Activated T-cell treated with anti-CD3 and anti-CD28 coated beads, Interleukin-2, amount 50 U/mL, for 1 hour (primary cell): ENCODE measurements at places on chromosomes 3 and 15.

- no peak for DNase-seq
Measured at GRCh38 chr3:134369861-134370596, 4.2 kb downstream of the AMOTL2 start.

DNA sequence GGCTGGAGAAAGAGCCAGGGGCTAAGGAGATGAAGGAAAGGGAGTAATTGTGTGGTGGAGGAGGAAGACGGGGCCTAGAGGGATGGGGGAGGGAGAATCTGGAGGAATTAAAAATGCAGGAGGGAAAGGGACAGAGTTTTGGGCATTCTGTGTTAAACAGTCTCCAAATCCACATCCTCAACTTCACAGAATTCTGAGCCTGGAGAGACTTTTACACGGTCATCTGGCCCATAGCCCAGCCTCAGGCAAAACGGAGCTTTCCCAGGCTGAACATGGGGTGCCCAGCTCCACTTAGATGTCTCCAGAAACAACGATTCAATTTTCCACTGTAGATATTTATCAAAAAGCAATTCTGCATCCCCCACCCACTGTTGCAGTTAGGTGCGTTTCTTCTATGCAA lies 137.6 kb upstream of the HACD2 start:
- no peak for DNase-seq

DNA sequence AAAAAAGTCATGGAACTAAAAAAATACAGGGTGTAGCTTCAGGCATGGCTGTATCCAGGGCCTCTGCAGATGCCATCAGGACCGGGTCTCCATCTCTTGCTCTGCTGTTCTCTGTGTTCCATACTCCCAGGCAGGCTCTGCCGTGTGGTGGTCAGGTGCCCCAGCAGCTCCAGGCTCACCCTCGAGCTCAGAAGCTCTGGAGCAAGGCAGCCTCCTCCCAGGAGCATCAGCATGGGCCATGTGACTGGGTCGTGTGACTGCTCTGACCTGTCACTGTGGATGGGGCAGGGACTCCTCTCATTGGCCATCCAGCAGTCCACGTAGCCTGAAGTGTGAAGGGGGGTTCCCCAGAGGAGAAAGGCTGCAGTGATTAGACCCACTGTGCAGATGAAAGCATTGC lies 8.5 kb downstream of the FBLN2 start:
- no peak for DNase-seq

- DNase-seq: no peak
Measured at GRCh38 chr3:117630469-117630868, 920.9 kb downstream of the TUSC7 start.

DNA sequence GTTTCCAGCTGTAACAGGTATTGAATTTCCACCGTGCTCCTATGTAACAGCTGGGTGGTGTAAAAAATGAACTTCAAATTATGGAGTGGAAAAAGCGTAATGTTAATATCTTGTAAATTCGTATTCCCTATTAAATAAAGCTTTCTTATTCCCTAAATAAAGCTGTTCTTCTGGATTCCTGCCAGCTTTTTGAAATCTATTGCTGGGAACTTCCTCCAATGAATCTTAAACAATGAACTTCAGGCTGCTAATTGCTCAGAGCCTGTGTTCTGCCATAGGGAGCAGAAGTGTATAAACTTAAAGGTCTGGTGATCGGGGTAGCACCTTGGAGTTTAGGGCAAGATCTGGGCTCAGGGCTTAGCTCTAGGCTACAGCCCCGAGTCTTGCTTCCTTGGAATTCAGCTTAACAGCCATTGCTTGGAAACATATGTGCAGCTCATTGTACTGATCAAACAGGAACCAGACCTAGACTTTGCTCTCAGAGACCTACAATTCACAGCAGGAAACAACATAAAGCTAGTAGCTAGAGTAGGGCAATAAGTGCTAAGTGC lies 1.4 kb downstream of the ARL14 start:
- DNase-seq: no peak

DNA sequence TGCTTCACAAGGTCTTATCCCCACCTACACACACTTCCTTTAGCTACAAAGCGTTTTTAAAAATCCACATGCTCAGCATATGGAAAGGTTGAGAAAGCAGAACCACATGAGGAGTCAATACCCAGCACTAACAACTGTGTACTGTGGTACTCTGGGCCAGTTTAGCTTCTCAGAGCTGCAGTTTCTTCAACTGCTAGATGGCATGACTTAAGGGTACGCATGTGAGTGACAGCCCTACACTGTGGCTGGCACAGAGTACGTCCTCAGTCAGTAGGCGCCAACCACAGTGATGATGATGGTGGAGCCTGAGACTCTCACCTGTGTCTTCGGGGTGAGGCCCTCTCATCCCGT lies 17.4 kb downstream of the CCDC12 start:
- DNase-seq: peak; percentile 43

DNA sequence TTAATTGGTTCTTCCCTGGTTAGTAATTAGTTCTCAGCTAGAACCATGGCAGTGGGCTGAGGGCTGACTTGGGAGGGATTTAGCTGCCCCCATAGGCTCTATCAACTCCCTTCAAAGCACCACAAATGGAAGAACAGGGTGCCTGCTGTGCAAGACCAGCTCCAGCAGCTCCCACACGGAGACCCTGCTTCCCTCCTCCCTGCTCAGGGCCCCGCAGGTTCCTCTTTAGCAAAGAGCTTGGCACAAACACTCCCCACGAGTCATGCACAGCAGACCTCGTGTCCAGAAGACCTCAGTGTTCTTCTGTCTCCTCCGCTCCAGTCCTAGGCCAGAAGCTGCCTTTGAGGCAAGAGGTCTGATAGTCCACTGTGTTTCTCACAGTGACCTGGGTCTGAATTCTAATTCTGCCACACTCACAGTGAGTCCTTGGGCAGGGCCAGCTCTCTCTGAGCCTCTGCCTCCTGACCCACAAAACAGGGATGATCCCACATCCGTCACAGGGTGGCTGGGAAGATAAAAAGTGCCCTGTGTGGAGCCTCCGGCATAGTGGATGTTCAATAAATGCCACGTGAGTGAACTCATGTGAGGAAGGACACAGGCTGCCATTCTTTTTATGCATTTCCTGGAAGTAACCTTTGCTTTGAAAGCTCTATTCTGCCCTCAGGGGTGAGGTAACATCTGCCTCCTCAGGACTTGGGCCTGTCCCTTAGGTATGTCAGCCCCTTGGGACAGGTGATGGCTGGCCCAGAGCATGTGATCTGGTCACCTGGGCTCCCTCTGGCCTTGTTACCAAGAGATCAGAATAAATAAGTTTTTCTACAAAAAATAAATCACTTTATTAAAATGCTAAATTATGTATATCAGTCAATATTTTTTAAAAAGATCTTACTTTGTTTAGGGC lies 7.6 kb downstream of the RAB6B start:
- no peak for DNase-seq

DNA sequence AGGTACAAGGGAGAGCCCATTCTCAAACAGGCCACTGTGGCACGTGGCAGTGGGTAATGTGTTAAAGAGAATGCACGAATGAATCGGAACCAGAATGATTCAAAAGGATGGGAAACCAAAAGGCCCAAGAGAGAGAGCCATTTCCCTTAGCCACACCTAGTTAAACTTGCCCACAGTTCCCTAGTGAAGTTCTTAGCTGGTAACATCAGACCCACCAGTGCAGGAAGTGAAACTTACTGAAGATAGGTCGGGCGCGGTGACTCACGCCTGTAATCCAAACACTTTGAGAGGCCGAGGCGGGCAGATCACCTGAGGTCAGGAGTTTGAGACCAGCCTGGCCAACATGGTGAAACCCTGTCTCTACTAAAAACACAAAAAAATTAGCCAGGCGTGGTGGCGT lies 97.1 kb downstream of the MEX3B start:
- DNase-seq: no peak

DNA sequence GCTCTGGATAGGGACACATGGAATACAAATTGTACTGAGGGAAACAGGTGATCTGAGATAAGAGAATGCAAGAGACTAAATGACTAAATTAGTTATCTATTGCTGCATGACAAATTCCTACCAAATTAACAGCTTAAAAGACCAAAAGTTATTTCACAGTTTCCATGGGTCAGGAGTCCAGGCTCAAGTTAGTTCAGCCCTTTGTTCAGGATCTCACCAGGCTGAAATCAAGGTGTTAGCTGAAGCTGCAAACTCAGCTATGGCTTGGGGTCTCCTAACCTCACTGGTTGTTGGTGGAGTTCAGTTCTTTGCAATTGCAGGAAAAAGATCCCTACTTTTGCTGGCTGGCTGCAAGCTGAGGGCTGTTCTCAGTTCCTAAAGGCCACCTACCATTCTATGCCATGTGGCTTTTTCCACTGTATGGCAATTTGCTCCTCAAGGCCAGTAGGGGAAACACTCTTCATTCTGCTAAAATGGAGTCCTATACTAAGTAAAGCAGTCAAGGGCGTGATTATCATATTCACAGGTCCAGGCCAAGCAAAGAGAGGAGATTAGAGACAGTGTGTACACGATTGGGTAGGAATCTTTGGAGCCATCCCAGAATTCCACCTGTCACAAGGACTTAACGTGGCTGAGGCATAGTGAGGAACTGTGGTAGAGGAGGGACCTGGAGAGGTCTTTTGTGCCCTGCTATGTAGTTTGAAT lies 53.7 kb downstream of the THRB start:
- no peak for DNase-seq

- peak; percentile 85 for DNase-seq
Measured at GRCh38 chr15:60592371-60593169, 113.6 kb upstream of the ICE2 start.

DNA sequence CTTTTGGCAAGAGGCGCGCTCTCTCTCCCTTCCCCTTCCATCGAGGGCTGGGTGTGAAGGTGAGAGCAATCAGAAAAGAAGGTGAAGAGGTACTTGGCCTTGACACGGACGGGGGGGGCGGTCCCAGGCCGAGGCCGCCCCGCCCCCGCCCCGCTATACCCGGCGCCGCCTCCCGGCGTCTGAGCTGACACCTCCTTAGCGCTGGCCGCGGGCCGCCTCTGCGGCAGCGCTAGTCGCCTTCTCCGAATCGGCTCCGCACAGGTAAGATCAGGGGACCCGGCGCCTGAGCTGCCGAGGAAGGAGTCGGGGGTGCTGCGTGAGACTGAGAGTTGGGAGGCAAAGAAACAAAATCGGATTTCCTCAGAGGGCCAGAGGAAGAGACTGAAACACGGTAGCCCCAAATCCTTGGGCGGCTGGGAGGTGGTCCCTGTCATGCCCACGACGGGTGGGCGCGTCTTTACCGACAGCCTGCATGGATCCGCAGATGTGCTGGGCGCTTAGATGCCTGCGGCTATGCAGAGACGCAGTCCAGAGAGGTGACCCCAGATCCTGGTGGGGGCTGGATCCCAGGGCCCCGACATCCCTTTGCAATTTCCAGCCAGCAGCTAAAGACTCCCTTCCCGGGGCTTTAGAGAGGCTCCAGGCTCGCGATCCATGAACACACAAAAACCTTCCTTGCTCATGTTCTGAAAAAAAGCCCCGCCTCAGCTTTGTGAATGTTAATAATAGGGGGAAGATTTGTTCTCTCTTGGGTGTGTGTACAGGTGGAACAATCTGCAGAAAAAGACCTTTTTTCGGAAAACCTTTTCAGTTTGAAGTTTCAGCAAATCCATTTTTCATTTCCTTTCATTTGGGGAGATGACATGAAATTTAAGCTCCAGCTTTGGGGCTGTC lies at the start of gene ENTPD3:
TSS of gene ENTPD3 (plus strand) at position 184 of the 894 bp plus-strand sequence. CDS start 874 bp downstream, outside the sequence.
- peak; percentile 46 for DNase-seq

- DNase-seq: no peak
Measured at GRCh38 chr15:62573876-62574275, 408.8 kb upstream of the C2CD4B start.

DNA sequence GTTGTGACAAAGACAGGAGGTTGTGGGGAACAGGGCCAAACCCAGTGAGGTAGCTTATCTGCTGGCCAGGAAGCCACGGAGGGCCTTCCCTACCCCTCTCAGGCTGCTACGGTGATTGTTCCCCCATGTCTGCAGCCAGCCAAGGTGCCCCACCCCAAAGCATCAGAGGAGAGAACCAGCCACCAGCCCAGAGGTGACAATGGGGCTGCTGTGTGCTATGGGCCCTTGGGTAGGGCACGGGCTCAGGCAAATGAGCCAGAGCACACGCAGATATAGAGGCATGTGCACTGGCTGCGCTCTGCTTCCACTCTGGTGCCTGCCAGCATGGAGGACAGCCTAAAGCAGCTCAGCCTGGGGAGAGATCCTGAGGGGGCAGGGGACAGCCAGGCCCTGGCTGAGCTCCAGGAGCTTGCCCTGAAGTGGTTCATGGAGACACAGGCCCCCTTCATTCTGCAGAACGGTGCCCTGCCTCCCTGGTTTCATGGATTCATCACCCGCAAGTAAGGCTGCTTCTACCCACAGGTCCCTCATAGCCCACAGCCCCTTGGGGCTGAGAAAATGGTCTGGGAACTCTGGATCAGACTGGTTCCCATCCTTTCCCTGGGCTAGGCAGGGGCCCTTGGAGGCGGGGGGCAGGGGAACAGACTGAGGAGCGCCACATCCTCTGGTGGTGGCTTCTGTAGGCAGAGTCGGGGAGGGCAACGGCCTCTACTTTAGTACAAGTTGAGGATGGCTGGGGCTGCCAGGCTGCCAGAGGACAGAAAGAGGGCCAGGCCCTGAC lies at the start of gene SH2D7:
TSS of gene SH2D7 (plus strand) at position 301 of the 781 bp plus-strand sequence. CDS start at position 325, 24 bp downstream.
- no peak for DNase-seq

- no peak for DNase-seq
Measured at GRCh38 chr3:190180268-190180667, 59.6 kb upstream of the P3H2 start.

DNA sequence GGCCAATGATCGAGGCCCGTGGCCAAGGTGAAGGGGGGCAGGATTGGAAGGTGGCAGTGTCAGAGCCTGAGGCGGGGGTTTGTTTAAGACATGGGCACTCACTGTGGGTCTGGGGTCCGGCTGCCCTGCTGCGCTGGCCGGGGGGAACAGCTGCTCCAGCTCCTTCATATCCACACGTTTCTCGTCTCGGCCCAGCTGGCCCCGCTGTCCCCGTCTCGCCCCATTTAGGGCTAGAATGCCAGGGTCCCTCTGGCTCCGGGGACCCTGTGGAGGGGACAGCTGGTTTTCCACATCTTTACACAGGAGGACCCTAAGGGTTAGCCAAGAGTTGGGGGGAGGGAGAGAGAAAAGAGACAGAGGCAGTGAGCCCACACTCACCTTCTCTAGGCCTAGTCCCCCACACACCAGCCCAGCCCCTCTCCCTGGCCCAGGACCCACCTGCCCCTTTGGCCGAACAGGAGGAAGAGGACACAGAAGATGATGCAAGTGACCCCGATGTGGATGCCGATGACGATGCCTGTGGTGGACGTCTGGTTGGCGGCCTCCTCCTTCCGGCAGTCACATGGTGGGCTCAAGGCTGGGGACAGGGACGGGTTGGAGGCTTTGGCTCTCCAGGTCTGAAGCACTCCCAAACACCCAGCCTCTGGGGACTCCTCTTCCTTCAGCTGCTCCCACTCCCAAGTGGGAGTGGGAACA lies 25.0 kb downstream of the RNU5B-1 start:
- no peak for DNase-seq

GRCh38 chr15:95733931-95734330 lies 596.6 kb upstream of the NR2F2 start:
- no peak for DNase-seq

DNA sequence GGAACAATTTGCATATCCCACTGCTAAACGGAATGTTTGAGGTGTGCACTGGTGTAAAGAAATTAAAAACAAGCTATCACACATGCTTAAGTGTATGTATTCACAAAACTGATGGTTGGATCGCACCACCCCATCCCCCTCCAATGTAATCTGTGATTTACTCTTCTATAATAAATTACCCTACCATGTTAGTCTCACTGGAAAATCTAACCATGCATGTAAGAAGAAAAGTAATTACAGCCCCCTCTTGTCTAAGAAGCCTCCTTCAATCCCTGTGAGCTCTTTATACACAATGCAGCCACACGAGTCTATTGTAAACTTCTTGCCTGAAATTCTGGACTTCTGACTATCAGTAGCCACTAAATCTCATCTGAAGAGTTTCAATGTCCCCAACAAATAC lies 173.6 kb downstream of the ZBTB20 start:
- DNase-seq: no peak

GRCh38 chr3:181050738-181051137 lies 61.2 kb upstream of the DNAJC19 start:
- no peak for DNase-seq
